NCI-H1436 treated with DMSO at 0.1 percent for 48 hours (cell line): ENCODE measurements at places on chromosomes 1 and 21.

GRCh38 chr1:94628499-94628843 is 86.9 kb upstream of the F3 start:
- no peak for DNase-seq

DNA sequence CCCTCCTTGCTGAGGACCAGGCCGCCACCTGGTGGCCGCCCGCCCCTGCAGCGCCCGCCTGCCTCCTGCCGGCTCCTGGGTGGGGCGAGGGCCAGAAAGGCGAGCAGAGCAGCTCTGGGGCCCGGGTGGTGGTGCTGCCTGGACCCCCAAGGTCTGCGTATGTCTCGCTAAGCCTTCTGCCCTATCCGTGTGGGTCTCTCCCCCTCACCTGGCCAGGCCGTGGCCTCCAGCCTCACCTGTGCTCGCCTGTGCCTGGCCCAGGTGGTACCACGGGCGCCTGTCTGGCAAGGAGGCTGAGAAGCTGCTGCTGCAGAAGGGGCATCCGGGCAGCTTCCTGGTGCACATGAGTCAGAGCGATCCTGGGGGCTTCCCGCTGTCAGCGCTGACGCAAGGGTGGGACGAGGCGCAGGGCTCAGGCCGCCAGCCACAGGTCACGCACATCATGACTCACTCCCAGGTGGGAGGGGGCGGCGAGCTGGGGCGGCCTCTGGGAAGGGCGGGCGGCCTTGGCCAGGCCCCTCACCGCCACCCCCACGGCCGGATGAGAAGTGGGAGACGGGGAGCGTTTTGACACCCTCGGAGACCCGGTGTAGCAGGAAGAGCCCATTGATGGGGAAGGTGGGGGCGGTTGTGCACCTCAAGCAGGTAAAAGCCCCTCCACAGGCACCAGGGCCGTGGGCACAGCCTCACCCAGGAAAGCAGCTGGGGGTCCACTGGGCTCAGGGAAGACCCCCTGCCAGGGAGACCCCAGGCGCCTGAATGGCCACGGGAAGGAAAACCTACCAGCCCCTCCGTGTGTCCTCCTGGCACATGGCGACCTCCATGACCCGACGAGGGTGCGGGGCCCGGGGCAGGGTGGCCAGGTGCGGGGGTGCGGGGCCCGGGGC is 9.9 kb downstream of the RNF223 start:
- no peak for DNase-seq

GRCh38 chr1:220318673-220319072 is 46.4 kb upstream of the RAB3GAP2 start:
- no peak for DNase-seq

DNA sequence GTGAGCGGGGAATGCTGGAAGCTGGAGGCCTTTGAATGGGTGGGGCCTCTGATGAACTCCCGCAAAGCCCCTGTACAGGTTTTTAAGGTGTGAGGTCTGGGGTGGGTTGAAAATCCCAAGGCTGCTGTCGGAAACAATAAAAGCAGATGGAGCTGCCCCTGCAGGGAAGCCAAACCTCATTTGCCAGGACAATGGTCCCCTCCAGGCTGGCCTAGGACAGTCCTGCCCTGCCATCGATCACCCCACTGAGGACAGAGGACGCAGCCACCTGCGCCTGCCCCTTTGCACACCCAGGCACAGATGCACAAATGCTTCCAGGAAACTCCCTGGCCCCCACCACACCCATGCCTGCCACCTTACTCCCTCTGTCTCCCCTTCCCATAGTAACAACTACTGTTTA is 4.4 kb downstream of the DRAXIN start:
- DNase-seq: no peak

DNA sequence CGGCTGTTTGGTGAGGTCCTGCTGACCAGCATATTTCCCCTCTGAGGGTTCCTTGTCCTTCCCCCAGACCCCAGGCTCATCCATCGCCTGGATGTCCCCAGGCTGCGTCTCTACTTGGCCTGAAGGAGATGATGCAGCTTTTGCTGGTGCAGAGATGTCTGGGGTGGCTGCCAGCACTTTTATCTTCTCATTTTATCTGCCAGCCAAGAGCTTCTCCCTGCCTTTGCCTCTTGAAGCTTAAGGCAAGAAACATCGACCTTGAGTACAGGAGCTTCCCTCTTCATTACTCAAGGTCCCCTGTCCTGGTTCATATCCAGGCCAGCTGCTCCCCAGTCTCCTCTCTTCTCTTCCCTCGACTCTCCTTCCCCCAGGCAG is 9.2 kb upstream of the H6PD start:
- DNase-seq: no peak

GRCh38 chr1:197674286-197674685 is 101.0 kb downstream of the DENND1B start:
- no peak for DNase-seq

- DNase-seq: no peak
Observed at GRCh38 chr1:153627715-153628626, at the start of gene S100A1. TSS of gene S100A1 (plus strand) at chr1:153628434. CDS start at chr1:153630522, 2,088 bp downstream.

DNA sequence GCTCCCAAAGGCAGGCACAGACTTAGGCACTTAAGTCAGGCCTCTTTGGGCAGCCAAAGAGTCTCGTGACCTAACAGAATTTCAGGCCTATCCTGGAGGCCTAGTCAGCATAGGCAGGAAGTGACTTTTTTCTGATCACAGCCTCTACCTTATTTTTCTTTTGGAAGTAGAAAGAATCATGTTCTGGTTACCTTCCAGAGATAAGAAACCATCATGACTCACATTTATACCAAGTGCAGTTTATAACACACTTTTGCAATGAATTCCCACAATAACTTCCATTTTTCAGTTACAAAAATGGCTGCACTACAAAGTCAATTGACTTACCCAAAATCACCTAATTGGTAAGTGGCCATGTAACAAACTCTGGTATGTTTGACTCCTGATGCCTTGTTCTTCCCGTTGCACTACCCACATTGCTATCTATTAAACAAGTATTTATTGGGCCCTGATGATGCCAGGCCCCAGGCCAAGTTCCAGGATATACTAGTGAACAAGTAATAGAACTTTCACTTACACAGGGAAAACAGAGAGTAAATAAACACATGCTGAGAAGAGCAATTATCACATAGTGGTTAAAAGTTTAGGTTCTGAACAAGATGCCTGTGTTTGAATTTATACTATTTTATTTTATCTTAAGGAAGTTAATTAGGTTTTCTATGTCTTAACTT is 74.3 kb downstream of the SH3GLB1 start:
- DNase-seq: no peak

DNA sequence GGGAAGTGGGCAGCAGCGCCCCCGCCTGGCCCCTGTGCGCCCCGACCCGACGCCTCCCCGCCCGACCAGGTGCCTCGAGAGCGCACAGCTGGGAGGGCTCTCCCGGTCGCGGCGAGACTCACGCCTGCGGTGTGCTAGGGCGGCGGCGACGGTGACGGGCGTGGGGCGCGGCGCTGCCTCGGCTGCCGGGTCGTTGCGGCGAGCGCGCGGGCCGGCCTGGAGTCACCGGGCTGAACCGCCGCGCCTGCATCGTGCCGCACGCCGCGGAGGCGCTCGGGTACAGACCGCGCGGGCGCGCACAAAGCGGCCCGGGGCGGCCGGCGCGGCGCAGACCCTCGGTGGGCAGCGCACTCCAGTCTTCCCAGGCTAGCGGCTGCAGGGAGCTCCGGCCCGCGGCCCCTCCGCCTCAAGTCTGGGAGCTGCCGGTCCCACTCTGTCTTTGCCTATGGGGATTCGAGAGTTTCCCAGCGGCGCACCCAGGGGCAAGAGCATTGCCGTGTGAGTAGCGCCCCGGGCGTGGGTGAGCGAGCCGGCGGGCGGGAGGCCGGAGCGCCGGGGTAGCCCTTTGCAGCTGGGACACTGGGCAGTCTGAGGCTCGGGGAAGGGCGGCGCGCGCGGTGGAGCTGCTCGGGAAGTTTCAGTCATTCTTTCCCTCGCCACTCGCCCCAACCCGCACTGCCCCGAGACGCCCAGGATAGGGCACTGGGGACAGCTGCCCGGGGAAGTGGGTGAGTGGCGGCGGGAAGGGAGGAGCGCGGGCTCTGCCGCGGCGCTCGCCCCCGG is at the start of gene SLC35F3:
TSS of gene SLC35F3 (plus strand) at position 44 of the 783 bp plus-strand sequence.
- no peak for DNase-seq

GRCh38 chr1:183630748-183631147 is 4.8 kb downstream of the ARPC5 start:
- DNase-seq: no peak

DNA sequence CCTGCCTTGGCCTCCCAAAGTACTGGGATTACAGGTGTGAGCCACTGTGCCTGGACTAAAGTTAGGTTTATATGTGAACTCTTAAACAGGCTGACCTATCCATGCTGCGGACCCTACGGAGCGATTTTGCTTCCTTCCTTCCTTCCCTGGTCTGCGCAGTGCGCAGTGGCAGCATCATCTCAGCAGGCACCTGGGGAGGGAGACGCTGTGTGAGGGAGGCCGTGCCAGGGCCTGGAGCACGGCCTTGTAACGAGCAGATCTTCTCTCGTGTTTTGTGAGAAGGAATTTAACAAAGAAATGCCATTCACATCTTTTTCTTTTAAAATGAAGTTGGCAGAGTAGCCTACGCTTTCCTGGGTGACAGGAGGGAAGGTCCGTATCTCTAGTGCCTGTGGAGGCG is 45.8 kb downstream of the PKNOX1 start:
- DNase-seq: no peak

GRCh38 chr1:2206813-2207487 is 12.4 kb upstream of the FAAP20 start:
- DNase-seq: no peak

DNA sequence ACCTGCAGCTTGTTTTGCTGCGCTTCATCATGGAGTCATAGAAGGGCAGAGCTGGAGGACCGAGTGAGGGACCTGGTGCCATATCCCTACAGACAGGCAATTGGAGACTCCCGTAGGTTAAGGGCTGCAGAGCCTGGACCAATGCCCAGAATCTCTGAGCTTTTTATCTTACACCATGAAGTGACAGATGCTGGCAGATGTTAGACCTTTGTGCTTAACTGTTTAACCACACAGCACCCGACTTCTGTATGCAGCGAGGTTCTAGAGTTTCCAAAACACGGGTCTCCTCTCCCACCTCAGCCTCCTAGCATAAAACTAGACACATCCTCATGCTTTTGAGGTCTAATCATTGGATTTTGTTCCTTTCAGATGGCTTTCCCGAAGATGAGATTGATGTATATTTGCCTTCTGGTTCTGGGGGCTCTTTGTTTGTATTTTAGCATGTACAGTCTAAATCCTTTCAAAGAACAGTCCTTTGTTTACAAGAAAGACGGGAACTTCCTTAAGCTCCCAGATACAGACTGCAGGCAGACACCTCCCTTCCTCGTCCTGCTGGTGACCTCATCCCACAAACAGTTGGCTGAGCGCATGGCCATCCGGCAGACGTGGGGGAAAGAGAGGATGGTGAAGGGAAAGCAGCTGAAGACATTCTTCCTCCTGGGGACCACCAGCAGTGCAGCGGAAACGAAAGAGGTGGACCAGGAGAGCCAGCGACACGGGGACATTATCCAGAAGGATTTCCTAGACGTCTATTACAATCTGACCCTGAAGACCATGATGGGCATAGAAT is 47.6 kb downstream of the B3GALT5 start:
- no peak for DNase-seq

DNA sequence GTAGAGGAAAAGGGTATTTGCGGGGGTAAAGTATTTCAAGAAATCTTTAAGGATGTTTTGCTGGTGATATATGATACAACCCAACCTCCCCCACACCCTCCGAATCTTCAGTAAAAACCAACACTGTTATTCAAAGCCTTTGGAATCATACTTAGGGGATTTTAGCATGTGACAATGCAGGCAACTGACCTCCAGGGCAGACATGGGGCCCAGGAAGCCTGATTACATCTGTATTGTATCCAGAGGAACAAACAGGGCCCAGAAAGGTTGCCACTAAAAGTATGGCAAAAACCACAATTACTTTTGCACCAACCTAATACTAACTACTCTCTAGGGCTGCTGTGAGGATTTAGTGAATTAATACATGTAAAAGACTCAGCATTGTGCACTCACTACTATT is 43.9 kb upstream of the CNN3 start:
- DNase-seq: no peak

GRCh38 chr1:33161061-33161681 is 20.7 kb downstream of the TRIM62 start:
- no peak for DNase-seq

GRCh38 chr1:20493839-20494608 is 8.0 kb upstream of the CAMK2N1 start:
- DNase-seq: peak; percentile 41

- no peak for DNase-seq
Observed at GRCh38 chr1:231954751-231955150, 328.2 kb downstream of the DISC1 start.

GRCh38 chr1:36168514-36168913 is 12.6 kb downstream of the MAP7D1 start:
- DNase-seq: no peak

- no peak for DNase-seq
Observed at GRCh38 chr21:45363921-45364467, 41.0 kb upstream of the COL18A1 start.

GRCh38 chr1:236334893-236335545 is 53.3 kb upstream of the ERO1B start:
- DNase-seq: no peak

DNA sequence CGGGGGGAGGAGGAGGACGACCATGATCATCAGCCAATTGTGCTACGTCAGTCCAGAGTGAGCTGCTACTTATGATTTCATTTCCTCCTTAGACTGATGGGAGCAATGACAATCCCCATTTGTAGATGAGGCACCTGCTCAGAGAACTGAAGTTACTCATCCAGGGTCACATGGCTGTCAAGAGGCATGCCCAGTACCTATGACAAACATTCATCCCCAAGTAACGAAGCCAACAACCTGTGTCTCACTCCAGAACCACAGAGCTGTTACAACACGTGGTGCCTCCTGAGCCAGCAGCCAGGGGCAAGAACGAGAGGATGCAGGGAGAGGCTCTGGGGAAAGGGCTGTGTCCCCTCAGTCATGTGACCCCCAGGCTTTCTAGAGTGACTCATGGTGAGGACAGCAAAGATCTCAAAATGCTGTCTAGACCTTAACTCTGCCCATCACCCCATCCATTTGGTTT is 93.6 kb downstream of the SIM2 start:
- no peak for DNase-seq

DNA sequence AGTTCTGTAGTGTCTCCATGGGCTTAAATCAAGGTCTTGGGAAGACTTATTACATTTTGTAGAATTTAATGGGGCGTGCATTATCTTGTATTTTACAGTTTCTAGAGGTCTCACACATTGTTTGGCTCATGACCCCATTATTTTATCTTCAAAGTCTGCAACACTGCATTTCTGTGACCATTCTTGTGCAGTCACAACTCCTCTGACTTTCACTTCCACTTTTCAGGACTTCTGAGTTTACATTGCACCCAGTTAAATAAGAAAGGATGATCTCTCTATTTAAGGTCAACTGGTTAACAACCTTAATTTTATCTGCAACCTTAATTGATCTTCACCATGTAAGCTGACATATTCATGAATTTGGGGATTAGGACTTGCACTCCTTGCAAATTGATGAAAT is 1186.6 kb downstream of the MRPL39 start:
- DNase-seq: no peak

DNA sequence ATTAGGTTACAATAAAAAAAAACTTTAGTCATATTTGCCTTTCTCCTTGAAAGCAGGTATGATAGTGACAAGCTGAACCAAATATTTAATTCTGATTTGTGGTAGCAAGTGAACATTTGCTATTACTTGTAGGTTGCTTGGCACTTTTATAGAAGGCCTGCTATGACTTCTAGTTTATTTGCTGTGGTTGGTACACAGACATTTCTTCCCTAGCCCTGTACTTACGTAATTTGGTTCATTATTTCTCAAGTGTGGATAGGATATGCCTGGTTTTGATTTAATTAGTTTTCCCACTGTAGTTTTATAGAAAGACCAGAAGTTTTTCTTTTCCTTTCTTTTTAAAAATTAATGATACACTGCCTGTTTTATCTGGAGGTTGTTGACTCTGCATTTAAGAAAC is 55.9 kb downstream of the PPP2R5A start:
- no peak for DNase-seq
